NCI-H2227 treated with DMSO at 0.1 percent for 48 hours (cell line): ENCODE measurements at places on chromosomes 5 and 9.

GRCh38 chr5:13186177-13186576 lies 758.3 kb downstream of the DNAH5 start:
- DNase-seq, result no peak

DNA sequence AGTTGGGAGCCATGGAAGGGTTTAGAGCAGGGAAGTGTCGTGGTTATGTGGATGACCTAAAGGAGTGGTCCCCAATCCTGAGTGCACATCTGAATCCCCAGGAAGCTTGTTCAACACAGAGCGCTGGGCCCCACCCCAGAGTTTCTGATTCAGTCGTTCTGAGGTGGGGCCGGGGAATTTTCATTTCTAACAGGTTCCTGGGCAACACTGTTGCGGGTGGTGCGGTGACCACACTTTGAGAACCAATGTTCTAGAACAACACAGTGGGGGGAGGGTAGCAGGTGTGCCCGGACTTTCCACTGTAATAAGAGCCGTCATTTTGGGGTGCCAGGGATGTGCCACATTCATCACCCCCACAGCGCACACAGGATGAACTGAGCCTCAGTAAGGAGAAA lies 39.3 kb downstream of the DUSP1 start:
- no peak for DNase-seq

GRCh38 chr5:34717426-34718327 lies 61.5 kb downstream of the RAI14 start:
- DNase-seq, result no peak

- DNase-seq, result no peak
Observed at GRCh38 chr5:16502866-16503265, 37.3 kb upstream of the ZNF622 start.

DNA sequence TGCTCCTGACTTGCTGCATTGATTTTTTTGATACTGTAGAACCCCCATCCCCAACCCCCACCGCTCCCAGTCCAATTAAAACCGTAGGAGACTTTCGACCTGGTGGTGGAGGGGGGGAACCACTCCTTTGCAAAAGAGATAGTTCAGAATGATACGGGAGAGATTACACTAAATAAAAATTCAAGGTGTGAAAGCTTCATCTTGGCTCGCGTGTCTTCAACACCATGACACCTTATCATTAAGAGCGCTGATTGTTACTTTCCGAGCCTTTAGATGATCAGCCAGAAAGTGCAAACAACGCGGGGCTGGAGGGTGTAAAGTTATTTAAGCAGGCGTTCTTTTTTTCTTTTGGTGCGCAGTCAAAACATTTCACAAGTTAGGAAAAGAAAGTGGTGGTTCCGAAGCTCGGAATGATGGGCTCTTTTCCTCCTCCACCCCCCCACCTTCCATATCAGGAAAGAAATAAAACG lies 1.3 kb upstream of the ZNF462 start:
- no peak for DNase-seq

DNA sequence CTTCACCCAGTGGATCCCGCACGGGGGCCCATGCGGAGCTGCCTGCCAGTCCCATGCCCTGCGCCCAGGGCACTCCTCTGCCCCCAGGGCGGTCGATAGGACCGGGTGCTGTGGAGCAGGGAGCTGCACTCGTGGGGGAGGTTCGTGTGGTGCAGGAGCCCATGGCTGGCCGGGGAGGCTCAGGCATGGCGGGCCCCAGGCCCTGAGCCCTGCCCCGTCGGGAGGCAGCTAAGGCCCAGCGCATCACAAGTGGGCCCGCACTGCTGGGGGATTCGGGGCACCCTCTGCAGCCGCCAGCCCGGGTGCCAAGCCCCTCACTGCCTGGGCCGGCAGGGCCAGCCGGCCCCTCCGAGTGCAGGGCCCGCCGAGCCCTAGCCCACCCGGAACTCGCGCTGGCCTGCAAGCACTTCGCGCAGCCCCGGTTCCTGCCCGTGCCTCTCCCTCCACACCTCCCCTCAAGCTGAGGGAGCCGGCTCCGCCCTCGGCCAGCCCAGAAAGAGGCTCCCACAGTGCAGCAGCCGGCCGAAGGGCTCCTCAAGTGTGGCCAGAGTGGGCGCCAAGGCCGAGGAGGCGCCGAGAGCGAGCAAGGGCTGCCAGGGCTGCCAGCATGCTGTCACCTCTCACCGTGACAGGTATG lies 221.1 kb upstream of the RORB start:
- no peak for DNase-seq

DNA sequence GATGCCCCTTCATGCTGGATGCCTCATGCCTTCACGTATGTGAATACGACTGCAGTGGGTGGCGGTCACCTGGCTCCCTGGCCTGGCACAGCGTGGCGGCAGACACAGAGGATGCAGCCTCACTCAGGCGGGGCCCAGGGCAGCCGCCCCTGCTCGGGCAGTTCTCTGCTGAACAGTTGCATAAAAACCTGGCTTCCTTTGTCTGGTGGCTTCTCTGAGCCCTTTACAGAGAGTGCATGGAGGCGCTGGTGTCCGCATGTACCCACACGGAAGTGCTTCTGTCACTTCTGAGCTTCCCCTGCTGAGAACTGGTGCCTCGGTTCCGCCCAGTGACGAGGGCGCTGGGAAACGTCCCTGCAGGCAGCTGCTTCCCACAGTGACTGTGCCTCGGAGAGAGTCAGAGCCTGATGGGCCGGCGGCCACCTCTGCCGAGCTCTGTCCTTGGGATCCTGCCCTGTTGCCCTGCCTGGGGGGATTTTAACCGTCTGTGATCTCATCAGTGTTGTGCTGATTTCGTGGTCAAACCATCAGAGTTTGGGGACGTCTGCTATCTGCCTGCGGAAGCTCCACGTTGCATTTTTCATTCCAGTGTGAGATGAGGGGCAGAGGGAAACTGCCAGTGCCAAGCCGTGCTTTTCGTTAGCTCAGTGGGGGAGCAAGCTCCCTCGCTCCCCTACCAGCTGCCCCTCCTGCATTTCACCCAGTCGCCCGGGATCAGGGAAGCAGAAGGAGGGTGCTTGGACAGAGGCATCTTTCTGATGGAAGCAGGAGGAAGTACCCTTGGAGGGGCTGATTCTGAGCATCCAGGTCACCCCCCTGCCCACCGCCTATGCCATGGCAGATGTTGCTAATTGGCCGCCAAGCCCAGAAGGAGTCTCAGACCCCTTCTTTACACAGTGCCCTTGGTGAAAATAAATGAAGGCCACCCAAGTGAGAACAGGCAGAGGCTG lies 153.0 kb upstream of the COL5A1 start:
- no peak for DNase-seq

GRCh38 chr5:14595189-14595588 lies 13.6 kb downstream of the OTULINL start:
- DNase-seq, result no peak

GRCh38 chr5:75006865-75007822 lies 45.2 kb downstream of the GCNT4 start:
- no peak for DNase-seq

- DNase-seq, result no peak
Observed at GRCh38 chr9:112020680-112021596, 124.3 kb downstream of the UGCG start.

- DNase-seq, result no peak
Observed at GRCh38 chr5:54643685-54644106, 126.1 kb downstream of the SNX18 start.

DNA sequence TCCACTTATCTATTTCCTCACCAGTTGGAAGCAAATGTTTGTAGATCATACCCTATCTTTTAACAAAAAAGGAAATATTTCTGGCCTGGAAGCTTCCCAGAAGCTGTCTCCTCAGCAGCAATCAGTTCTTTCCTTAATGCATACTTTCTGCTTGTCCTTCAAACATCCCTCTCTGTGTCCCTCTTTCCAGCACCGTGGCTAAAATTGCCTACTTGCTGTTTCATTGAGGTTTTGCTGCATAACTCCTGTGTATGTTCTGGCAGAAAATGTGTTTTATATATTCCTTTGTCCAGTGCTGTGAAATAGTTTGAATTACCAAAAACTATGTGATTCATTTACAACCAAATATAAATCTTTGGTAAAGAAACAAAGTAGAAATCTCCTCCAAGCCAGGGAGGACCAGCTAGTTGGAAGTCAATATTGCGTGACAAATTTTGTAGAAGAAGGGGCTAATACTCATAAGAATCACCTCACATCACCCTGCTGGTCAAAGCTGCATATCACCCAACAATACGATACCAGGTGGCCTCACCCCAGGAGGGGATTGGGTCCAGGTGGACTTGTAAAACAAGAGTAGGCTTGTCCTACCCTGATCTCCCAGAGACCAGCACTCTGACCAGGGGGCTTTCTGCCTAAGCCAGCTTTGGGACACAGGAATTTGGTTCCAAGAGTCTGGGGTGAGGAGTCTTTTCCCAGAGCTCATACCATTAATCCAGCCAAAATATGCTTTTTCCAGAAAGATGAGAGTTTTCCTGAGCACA lies 198.4 kb upstream of the SNX2 start:
- DNase-seq, result no peak

DNA sequence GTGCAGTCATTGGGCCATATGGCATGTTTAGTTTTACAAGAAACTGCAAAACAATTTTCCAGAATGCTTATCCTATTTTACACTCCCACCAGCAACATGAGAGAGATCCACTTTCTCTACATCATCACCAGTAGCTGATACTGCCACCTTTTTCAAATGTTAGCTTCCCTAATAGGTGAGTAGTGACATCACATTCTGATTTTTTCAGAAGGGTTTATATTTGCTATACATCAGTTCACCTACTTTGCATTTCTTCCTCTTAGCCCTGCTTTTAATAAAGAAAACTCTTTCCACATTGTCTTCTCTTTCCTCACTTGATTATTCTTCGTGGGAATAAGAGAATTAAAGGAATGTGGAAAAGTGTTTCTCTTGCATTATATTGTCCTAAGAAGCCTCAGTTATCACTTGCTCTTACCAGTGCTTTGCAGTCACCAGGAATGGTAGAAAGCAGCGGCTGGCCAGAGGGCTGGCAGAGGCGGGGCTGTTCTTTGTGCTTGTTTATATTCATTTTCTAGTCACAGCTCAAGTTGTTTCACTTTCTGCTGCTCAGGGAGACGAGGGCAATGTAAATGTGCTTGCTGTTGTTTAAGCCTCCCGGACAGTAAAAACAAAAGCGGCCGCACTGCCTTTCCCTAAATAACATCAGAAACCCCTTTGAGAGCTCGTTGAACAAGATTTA lies 164.8 kb downstream of the HSD17B3 start:
- peak; percentile 19 for DNase-seq

DNA sequence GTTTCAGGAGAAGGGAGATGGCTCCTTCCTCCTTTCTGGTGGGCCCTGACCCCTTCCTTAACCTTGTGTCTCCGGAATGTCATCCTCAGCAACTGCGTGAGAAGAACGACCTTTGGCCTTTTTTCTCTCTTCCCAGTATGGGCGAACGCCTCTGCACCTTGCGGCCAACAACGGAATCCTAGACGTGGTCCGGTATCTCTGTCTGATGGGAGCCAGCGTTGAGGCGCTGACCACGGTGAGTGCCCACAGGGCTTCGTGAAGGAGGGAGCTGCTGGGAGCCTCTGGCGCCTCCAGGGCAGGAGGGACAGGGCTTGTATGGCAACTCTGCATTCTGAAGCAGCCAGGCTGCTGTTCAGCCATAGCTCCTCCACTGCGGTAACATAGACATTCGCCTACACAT lies 68.0 kb upstream of the CTSL start:
- no peak for DNase-seq

GRCh38 chr9:130213911-130214761 lies 41.9 kb downstream of the NCS1 start:
- no peak for DNase-seq
